ENCODE measurements at places on chromosomes 7 and 10. TPM values are rescaled to one million over a fixed set of nuclear protein-coding genes. Genes with fewer than 3 reads are reported as not detected.

Gene ARID5B
- total RNA-seq, result 15.0 TPM

Gene LRGUK
- total RNA-seq, result 0.33 TPM

Gene TMEM229A
- total RNA-seq, result not detected

Gene VAX1
- not detected for total RNA-seq

Gene TMEM176B
- not detected for total RNA-seq

Gene NPSR1
- not detected for total RNA-seq

Gene RABGEF1
- total RNA-seq, result 26.0 TPM

Measured in vein endothelial cell (primary cell).